ENCODE measurements at places on chromosomes 13 and 19.

GRCh38 chr19:18603958-18604819 is 2.4 kb downstream of the CRLF1 start:
- no peak for DNase-seq

DNA sequence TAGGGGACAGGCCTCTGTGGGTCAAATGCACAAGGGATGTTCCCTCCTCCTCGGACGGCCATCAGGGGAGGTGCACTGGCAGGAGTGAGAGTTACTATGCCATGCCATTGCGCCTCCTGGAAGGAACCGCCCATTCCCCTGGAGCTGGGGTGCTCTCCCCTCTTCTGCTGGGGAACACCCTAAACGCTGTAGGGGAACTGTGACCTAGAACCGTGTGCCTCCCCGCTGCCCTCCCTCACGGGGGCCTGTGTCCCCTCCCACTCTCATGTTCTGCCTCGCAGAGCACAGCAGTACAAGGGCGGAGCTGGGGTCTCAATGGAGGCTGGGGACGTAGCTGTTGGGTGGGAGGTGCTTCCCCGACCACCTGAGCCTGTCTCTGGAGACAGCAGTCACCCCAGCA is 17.2 kb upstream of the CRTC1 start:
- no peak for DNase-seq

DNA sequence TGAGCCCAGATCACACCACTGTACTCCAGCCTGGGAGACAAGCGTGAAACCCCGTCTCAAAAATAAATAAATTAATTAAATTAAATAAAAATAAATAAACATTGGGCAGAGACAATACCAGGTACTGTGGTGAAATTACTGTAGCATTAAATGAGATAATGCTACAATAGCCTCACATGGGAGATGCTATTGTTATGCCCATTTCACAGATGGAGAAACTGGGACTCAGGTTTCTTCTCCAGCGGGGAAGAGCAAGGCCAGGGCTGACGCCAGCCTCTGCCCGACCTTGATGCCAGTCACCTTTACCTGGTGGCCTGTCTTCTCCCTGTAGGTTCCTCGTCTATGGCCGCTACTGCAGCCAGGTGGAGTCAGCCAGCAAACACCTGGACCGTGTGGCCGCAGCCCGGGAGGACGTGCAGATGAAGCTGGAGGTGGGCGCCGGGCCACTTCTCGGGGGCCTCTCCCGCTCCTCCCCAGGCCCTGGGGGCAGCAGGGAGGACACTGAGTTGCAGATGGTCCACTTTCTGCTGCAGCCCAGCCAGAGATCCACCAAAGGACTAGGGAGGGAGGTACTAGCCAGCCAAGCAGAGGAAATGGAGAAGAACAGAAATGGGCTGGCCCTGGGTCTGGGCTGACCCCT is 53.9 kb downstream of the VAV1 start:
- no peak for DNase-seq

DNA sequence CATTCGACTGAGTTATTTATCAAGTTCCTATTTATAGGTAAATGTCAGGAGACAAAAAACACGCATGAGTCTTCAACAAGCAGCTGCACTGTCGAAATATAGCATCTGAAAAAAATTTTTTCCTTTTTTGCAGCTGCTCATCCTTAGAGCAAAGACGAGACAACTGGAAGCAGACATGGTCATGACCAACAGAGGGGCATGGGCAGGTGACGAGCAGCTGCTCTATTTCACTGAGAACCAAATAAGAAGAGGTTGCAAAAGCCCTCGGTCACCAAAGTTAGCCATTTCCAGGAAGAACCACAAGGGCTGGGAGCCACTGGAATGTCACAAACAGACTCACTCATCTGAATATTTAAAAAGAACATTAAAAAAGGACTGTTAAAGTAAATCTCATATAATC is 22.2 kb downstream of the SOHLH2 start:
- DNase-seq, result no peak

DNA sequence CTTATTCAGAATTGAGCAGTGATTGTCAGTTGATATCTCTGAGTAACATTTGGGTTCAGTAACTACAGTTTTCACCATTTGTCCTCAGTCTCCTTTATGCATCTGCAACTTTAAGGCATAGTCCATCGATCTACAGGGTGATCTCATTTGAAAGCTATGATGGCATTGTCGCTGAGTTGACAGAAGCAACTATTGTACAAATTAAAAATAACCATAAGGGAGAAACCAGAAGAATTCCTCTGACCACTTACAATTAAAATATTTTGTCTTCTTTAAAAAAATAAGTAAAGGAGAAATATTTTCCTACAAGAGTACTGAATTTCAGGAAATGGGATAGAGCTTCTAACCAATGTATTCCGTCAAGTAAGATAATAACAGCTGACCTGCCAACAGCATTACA is 30.6 kb downstream of the RAP2A start:
- no peak for DNase-seq

GRCh38 chr19:44653977-44654774 is 10.5 kb downstream of the PVR start:
- peak; percentile 77 for DNase-seq

GRCh38 chr19:39379865-39380396 is 11.0 kb downstream of the PAF1 start:
- DNase-seq, result no peak

GRCh38 chr19:38812009-38812840 is 520 bp downstream of the LGALS4 start:
- DNase-seq, result no peak

DNA sequence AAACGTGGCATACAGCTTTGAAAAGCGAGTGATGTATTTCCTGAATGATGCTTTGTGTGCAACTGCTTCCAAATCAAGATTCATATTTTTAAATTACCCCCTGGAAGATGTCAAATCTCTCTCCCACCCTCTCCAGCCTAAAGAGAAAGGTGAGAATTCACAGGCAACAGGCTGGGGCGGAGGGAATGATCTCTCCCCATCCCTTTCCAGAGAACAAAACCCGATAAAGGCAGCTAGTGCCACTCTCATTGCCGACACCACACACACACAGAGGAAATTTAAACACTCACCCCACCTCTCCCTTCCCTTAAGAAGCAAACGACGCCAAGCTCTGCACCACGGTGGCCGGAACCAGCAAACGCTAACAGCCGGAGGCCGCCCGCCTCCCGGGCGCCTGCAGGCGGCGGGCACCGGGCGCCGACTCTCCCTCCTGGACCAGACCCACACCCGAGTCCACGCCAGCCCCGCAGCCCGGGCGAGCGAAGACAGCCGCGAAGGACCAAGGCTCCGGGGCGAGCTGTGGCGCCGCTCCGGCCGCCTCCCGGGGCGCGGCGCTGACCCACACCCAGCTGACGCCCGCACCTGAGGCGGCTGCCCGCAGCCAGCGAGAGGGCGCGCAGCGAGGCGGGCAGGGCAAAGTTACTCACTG is 477 bp downstream of the LNX2 start:
- DNase-seq, result peak; percentile 49

DNA sequence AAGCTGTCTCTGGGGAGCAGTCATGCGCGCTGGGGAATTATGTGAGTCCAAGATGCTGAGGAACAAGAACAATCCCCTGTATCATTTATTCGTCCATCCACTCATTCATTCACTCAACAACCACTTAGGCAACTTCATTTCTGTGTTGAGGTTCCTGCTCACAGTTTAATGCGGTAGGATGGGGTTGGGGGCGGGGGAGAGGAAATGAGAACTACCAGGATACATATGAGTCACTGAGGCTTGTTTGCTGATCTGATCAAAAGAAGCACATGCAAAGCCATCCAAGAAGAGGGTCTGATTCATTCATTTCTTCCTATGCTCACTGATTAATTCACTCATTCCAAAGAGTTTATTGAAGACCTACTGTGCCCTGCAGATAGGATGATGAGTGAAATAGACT is 20.9 kb downstream of the ZNF536 start:
- DNase-seq, result no peak

- DNase-seq, result no peak
Observed at GRCh38 chr13:90889906-90890834, 457.3 kb upstream of the MIR17HG start.

DNA sequence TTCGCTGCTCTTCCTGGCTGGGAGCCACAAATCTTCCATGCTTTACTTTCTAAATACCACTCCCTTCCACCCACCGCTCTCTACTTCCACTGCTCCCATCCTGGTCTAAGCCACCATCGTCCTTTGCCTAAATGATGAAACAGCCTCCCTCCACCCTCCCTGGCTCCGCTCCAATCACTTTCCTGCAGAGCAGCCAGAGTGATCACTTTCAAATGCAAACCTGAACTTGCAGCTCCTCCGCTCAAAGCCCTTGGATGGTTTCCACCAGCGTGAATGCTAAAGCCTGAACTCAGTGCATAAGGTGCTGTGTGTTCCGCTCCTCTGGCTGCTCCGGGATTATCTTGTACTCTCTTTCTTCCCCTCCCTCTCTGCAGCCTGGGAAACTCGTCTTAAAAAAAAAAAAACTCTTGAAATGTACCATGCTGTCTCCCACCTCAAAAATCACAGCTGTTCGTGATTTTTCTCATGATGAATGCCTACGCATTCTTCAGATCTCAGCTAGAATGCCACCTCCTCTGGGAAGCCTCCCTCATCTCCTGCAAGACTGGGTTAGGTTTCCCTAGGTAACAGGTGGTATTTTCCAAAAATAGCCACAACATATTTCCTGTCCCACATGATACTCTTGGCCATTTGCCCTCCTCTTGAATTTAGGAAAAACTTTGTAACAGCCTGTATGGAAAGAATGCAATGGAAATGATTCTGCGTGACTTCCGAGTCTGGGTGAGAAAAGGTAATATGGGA is 3.7 kb upstream of the SIN3B start:
- no peak for DNase-seq

- no peak for DNase-seq
Observed at GRCh38 chr13:70604448-70604847, 496.2 kb upstream of the KLHL1 start.

DNA sequence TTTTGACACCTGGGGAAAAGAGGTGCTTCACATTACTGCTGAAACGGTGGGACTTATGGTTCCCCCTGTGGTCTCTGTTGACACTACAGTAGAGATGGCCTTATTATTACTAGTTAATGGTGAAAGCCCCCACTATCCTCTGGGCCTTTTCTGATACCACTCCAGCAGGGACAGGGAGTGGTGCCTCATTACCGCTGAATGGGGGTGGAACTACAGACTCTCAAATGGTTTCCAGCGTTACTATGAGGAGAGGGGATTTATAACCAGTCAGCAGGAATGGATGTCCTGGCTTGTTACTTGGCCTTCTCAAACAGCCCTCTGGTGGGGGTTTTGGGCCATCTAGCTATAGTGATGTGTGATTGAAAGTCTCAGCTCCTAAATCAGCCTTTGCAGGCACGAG is 96.7 kb upstream of the DIAPH3 start:
- DNase-seq, result no peak

DNA sequence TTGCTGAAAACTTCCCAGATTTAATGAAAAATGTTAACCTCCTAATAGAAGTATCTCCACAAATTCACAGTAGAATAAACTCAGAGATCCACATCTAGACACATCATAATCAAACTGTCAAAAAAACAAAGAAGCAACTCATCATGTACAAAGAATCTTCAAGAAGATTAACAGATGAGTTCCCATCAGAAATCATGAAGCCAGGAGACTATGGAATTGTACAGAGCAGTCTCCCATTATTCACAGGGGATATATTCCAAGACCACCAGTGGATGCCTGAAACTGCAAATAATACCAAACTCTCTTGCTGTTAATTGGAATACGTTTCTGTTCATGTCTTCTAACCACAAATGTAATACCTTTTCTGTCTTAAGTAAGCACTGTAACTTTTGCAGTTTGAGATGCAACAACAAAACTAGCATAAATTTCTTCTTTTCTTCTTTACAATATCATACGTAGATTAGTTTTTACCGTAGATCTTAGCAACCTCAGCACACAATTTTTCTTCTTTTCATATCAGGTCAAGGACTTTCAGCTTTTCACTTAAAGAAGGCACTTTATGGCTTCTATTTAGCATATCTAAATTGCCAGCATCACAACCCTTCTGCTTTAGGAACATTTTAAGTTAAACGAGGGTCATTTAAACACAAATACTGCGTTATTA is 70.3 kb upstream of the MIR17HG start:
- no peak for DNase-seq

DNA sequence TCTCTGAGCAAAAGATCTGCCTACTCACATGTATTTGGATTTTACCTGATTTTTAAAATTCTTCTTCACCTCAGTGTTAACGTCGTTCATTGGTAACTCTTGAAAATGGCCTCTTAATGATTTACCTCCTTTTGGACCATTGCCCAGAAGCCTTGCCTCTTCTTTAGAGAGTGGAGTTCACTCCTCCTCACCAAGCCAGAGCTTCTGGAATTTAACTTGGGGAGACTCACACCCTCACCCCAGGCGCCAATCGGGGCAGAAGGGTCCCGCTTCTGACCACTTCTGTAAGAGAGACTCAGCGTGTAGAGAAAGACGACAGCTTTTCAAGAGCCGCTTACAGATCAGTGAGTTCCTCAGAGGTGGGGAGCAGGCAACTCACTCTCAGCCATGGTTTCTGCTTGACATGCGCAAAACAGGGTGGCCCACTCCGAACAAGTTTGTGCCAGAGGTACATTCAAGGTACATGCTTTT is 2.7 kb downstream of the PNMA8C start:
- no peak for DNase-seq

- no peak for DNase-seq
Observed at GRCh38 chr19:18898081-18898606, 2.2 kb upstream of the CERS1 start.

DNA sequence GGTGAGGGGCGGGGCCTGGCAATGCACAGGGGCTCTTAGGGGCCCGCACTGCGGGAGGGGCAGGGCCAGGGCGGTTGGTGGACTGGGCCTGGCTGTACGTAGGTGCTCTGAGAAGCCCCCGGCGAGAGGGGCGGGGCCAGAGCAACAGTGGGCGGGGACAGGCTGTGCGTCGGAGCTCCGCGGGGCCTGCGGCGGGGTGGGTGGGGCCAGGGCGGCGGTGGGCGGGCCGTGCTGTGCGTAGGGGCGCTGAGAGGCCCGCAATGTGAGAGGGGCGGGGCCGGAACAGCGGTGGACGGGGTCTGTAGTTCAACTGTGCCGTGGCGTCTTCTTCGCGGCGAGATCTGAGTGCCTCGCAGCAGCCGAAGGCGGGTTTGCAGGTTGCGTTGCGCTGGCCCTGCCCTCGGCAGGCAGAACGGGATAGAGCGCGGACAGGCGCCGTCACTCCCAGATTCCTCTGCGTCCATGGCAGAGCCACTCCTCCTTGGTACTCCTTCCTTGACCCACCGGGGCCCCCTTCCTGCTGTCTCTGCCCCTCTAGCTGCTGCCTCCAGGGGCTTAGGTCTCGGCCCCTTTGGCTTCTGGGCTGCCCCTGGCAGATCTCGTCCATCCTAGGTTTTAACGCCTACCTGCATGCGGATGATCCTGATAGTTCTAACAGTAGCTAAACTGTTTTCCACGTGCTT is 33.2 kb downstream of the CCNE1 start:
- peak; percentile 97 for DNase-seq

GRCh38 chr19:2795827-2796658 is 10.7 kb downstream of the THOP1 start:
- DNase-seq, result no peak

- no peak for DNase-seq
Observed at GRCh38 chr13:27011661-27012060, 159.9 kb downstream of the USP12 start.

- no peak for DNase-seq
Observed at GRCh38 chr13:65830411-65831205, 1399.5 kb downstream of the PCDH9 start.

GRCh38 chr13:106104281-106104901 is 431.1 kb downstream of the EFNB2 start:
- no peak for DNase-seq

- no peak for DNase-seq
Observed at GRCh38 chr19:36028313-36029041, 4.2 kb downstream of the CLIP3 start.
